ENCODE measurements at places on chromosomes 11 and 22.

- DNase-seq: no peak
Observed at GRCh38 chr11:44006917-44007361, 40.8 kb upstream of the ACCSL start.

GRCh38 chr22:18970176-18970947 lies 34.3 kb upstream of the PRODH start:
- DNase-seq: no peak

GRCh38 chr22:44378380-44378779 lies 65.6 kb upstream of the SHISAL1 start:
- no peak for DNase-seq

DNA sequence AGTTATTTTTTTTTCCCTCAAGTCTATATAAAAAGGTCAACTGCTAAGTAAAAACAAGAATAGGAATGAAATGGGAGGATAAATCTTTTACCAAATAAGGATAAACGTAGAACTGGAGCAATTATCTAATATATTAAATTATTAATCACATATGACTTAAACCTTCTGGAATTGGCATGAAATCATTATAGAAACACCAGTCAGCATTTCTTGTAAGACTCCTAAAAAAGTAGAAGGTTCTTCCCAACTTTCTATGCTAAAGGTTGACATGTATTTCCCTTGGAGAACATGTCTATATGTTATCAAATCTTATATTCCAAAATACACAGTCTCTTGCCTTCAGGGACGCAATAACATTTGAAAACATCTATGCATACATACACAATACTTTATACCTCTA lies 143.2 kb downstream of the SBF2 start:
- no peak for DNase-seq

GRCh38 chr11:123742724-123743120 lies 1.3 kb upstream of the ZNF202 start:
- no peak for DNase-seq

- no peak for DNase-seq
Observed at GRCh38 chr11:125967515-125967914, 21.7 kb downstream of the VSIG10L2 start.

- no peak for DNase-seq
Observed at GRCh38 chr11:31927982-31928381, 116.9 kb upstream of the PAX6 start.

DNA sequence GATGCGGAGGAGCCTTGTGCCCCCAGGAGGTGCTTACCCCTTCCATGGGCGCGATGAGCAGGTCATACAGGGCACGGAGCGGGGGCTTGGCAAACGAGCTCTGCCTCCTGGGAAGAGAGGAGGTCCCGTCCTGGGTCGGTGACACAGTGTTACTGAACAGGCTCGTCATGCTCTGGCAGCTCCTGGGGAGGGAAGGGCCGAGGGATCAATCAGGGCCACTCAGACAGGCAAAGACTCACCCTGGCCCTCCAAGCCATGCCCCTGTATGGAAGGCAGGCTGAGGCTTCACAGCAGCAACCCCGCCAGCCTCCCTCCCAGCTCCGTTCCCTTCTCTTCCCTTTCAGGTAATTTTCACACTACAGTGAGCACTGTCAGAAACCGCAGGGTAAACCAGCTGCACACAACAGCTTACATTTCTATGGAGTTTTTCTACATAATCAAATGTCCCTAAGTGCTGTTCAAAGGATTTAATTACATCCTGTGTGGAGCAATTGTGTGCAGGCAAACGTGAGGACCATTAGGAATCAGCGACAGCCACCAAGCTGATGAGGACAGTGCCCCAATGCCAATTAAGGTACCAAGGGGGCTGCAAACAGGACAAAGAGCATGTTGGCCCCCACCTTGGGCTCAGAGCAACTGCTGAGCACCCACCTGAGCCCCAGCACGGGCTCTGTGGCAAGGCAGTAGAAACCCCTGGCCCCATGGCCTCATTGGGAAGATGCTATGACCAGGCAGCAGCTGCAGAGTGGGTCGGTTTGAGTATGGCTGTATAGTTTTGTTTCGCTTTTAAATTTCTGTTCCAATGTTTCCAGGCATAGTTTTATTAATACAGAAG lies 95.4 kb upstream of the PITPNB start:
- DNase-seq: no peak

- no peak for DNase-seq
Observed at GRCh38 chr11:62680825-62681240, 2.0 kb upstream of the UBXN1 start.

- no peak for DNase-seq
Observed at GRCh38 chr22:21937041-21937820, 15.4 kb downstream of the PPM1F start.

DNA sequence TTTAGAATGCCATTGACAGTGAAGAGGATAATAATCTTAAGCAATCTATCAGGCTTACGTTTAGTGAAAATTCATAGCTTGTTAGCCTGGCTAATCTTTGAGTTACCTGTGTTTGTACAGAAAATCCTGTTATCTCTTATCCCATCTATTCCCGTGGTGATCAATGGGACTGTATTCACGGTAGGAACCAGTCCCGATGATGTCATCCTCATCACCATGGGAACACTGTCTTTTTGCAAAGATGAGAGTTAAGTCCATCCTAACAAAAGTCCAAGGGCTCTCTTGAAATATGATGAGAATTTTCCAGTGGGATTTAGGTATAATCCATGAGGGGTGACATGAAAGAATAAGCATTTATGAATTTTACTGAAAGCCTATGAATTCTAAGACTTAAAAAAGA lies 762.2 kb downstream of the ETS1 start:
- no peak for DNase-seq

- DNase-seq: no peak
Observed at GRCh38 chr22:46064966-46065666, 85.2 kb upstream of the PPARA start.

- DNase-seq: no peak
Observed at GRCh38 chr11:61890529-61891330, 615 bp downstream of the FADS3 start.

- DNase-seq: no peak
Observed at GRCh38 chr11:43298397-43298796, 13.4 kb upstream of the API5 start.

DNA sequence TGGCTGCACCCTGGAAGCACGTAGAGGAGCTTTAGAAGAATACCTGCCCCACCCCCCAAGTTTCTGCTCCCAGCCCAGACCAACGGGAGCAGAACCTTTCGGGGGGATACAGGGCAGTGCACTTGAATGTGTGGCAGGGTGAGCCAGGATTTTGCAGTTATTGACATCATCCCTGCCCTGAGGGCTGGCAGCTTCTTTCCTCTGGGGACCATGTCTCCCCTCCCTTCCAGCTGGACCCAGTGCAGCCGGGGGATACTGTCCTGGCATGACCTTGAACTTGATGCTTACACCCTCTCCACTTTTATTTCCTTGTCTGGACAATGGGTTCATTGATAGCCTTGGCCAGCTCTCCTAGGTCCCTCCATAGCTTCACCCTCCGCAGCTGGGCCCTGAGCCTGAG lies 4.1 kb upstream of the CABP7 start:
- DNase-seq: no peak

GRCh38 chr11:267491-267994 lies 10.7 kb upstream of the NLRP6 start:
- DNase-seq: no peak

DNA sequence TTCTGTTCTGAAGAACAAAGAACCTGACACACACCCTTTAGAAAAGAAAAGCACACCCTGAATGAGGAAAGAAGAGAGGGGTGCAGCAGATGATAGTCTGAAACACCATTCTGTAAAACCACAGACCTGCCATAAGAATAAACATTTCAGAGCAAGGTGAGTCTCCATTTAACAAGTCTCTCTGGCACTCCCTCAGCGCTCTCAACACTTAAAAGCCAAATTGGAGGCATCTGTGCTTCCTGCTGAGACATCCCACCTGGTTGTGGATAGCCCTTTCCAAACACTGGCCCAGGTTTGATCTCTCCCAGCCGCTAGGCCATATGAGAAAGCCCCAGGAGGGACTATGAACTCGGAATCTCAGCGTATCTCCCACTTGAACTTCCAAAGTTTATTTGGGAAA lies 36.3 kb downstream of the ETS1 start:
- no peak for DNase-seq

- DNase-seq: no peak
Observed at GRCh38 chr22:28064920-28065319, 145.9 kb upstream of the PITPNB start.

DNA sequence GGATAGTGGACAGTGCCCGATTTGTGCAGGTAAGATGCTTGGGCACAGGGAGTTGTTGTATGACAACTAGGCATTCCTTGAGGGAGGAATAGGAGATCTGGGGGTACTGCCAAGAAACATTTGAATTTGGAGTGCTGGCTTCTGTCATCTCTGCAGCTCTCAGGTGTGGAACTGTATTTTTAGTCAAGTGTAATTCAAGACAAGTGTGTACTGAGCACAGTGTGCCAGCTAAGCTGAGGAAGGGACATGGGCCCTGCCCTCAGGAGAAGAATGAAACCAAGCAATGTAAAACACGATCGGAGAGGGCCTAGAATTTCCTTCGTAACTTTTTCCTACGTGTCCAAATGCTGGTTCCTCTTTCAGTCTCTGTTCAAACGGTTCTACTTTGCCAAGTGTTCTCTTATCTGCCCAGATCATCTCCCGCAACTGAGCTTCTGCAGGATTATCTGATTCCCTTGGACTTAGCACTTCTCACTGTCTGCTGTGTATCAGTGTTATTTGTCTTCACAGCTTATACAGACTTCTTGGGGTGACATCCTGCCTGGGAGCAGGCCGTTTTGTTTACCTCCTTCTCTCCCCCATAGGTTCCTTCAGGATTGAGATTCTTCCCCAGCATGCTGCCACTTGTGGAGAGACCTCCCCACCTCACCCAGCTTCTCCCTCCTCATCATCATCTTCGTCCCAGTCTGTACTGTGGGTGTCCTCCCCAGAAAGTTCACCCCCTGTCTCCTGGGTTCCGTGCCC lies 27.6 kb downstream of the ART5 start:
- DNase-seq: peak; percentile 7
